ENCODE measurements at places on chromosomes 2 and 18. TPM values are rescaled to one million over a fixed set of nuclear protein-coding genes. Genes with fewer than 3 reads are reported as not detected.

Gene DOK6
- total RNA-seq: 2.7 TPM

Gene OSBPL6
- total RNA-seq: 3.2 TPM

Gene MYO1B
- 116 TPM for total RNA-seq

Gene XDH
- total RNA-seq: 0.83 TPM

Gene CNGA3
- not detected for total RNA-seq

Gene CELF4
- not detected for total RNA-seq

Gene HOXD3
- total RNA-seq: not detected
